T-helper 22 cell (primary cell): ENCODE measurements at places on chromosomes 1 and 21.

DNA sequence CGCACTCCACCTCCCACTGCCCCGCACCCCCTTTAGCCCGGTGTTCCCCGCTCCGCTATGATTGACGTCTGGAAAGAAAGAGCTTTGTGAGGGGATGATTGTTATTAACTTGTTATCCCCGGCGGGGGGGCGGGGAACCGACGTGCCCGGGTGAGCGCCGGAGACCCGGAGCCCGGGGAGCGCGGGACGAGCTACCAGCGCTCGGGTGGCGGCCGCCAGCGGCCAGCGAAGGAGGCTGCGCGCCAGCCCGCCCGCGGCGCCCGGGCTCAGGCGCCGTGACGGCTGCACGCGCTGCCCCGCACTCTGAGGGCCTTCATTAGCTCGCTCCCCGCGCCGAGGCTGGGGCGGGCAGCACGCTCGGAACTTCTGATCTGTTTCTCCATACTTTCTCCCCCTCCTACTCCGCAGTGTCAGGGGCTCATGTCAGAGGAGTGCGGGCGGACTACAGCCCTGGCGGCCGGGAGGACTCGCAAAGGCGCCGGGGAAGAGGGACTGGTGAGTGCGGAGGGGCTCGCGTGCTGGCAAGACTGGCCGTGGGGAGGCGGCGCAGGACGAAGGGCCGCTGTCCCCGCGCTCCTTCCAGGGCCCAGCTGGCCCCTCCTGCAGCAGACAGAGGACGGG lies 2.1 kb downstream of the LHX8 start:
- DNase-seq, result no peak

DNA sequence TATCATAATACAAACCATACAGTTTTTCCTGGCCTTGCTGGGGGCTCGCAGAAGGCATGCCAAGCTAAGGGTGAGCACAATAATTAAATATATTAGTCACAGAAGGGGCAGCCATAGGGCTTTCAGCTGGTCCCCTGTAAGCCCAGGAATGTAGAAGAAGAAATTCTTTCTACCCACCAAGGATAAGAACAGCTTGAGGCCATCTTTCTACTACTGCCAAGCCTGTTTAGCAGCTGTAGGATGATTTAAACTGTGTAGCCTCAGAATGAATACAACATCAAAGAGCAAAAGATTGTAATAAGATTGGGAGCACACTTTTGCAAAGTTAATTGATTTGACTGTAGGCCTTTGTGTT lies 171.5 kb downstream of the LRRC7 start:
- DNase-seq, result no peak

GRCh38 chr1:192552760-192553191 lies 22.8 kb upstream of the RGS1 start:
- DNase-seq, result no peak

GRCh38 chr1:247164694-247165093 lies 7.1 kb downstream of the ZNF124 start:
- no peak for DNase-seq

DNA sequence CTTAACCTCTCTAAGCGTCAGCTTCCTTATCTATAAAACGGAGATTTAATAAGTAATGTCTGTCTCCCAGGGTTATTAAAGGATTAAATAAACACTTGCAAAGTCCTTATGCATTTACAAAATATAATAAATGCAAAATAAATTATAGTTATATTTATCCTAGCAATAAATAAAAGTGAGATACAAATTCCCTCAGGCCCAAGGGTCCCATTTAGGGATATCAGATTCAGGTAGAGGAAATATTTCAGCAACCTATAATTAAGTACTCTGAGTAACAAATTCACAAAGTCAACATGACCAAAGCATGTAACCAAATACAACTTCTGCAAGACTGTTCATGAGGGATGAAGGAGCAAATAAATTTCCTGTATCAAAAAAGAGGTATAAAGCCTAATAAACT lies 17.9 kb downstream of the NVL start:
- no peak for DNase-seq

DNA sequence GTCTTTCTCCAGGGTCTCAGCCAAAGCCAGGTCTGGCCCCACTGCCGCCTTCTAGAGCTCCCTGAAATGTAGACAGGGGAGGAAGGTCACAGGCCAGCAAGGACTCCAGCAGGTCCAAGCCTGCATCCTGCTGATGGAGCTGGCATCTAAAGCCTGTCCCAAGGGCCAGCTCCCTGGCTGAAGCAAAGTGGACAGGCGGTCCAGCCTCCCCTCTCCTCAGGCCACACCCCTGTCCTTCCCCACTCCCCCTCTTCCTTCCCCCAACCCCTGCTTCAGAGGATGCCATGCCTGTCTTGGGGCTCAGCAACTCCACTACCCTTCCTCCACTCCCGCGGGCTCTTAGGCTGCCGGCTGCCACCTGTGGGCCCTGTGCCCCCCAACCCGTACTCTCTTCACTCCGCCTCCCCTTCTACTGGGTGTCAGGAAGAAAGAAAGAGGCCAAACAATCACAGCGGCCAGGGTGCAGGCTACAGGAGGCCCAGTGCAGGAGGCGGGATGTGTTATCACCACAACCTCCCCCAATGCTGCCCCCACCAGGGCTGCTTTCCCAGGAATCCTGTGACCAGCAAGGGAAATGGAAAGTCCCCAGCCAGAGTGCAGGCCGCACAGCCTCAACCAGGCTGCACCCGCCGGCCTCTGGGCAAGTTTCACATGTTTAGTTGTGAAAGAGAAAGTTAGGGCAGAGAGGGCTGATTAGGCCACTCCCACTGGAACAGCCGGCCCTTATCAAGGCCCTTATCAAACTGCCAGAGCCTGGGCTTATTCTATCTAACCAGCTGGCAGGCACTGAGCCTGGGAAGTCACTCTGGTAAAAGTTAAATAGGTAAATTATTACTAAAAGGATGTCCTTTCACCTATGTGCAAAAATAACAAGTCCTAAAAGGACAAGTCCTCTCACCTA lies 34.1 kb downstream of the ACOT7 start:
- DNase-seq, result peak; percentile 25

GRCh38 chr1:3711780-3712451 lies 40.3 kb upstream of the CCDC27 start:
- DNase-seq, result no peak

- peak; percentile 74 for DNase-seq
Observed at GRCh38 chr1:26287033-26287711, 7.3 kb downstream of the SH3BGRL3 start.

- no peak for DNase-seq
Observed at GRCh38 chr1:166875302-166875733, 746 bp downstream of the TADA1 start.

GRCh38 chr1:46187106-46187869 lies 10.9 kb downstream of the POMGNT1 start:
- DNase-seq, result no peak

GRCh38 chr1:209850342-209850979 lies 22.7 kb downstream of the UTP25 start:
- DNase-seq, result no peak

- no peak for DNase-seq
Observed at GRCh38 chr1:232367293-232367692, 262.6 kb downstream of the SIPA1L2 start.

GRCh38 chr1:95984798-95985374 lies 736.7 kb upstream of the PTBP2 start:
- DNase-seq, result no peak

GRCh38 chr1:38741341-38741740 lies 118.2 kb downstream of the RRAGC start:
- DNase-seq, result no peak

GRCh38 chr1:37537378-37537777 lies 16.7 kb downstream of the SNIP1 start:
- DNase-seq, result no peak

DNA sequence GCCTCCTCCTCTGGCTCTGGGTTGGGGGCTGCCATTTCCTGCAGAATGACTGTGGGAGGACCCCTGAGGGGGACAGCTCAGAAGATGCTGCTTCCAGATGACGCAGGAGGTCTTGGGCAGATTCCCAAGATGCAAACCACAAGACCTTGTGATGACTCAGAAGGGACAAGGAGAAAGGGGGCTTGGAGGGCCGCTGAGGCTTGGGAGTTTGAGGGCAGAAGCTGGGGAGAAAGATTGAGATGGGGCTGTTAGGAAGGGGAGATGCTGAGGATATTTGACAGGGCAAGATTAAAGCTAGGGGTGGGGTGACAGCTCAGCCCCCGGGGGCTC lies 7.5 kb downstream of the PTPRU start:
- no peak for DNase-seq

- no peak for DNase-seq
Observed at GRCh38 chr1:13783551-13783950, 83.6 kb downstream of the PRDM2 start.

GRCh38 chr1:19341201-19342061 lies 29.3 kb downstream of the SLC66A1 start:
- DNase-seq, result peak; percentile 41

DNA sequence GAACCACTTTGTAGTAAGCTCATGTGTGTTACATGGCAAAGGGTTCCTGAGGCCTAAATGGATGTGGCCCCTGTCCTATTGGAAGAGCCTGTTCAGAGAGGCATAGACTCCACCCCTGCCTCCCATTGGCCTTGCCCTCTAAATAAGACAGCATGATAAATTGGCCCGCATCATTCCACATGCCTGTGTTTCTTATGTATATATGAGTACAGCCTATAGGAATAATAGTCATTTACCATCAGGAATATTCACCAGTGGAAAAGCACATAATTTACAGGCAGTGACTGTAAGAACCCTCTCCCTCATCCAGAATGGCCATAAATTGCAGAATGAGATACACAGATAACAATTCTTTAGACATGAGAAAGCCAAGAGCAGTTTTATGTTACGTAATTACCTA lies 519.5 kb upstream of the DAB1 start:
- DNase-seq, result no peak

- DNase-seq, result no peak
Observed at GRCh38 chr1:109726728-109727373, 14.0 kb downstream of the GSTM3 start.

- no peak for DNase-seq
Observed at GRCh38 chr1:53728702-53729455, 10.1 kb downstream of the GLIS1 start.

DNA sequence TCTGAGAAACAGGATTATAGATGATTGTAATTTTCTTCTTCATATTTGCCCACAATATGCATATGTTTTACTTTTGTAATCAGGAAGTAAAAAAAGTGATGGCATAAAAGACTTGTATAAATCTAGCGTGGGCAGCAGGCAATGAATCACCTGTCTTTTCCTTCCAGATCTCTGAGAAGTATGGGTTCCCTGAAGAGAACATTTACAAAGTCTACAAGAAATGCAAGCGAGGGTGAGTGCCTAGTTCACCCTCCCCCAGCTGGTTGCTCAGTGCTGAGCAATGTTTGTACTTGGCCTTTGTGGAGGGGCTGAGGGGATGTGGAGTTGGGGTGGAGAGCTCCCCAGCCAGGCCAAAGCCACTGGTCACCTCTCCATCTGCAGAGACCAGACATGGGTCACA lies 30.7 kb downstream of the GRHL3 start:
- DNase-seq, result no peak

DNA sequence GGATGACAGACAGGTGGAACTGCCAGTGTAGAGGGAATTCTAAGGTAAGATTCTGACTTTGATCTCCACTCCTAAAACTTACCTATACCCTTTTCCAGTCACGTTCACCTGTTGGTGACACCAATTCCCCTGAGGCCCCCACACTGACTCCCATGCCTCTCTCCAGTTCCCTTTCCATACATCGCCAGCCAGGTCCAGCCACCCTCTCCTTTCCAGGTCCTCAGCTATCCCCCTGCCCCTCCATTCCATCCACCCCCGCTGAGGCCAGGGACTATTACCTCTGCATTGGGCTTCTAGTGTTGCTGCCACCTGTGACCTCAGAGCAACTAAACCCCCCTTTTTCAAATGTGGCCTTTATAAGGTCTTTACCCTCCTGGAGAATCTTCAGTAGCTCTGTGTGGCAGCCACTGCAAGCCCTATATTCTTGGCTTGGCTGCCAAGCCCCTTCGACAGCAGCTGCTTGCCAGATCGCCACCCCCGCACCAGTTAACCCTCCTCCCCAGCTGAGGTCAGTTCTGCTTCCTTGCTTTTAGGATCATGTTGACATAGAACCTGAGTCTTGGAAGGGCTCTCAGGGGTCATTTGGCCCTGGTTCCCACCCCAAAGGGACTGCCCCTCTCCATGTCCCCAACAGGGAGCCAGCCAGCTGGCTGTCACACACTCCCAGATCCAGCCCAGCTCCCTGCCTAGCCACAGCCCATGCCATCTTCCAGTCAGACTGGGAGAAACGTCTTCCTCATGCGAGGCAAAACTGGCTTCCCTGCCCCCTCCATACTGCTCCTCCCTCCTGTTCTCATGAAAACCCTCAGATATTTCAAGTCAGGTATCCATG lies 14.7 kb downstream of the CSF1 start:
- DNase-seq, result no peak

DNA sequence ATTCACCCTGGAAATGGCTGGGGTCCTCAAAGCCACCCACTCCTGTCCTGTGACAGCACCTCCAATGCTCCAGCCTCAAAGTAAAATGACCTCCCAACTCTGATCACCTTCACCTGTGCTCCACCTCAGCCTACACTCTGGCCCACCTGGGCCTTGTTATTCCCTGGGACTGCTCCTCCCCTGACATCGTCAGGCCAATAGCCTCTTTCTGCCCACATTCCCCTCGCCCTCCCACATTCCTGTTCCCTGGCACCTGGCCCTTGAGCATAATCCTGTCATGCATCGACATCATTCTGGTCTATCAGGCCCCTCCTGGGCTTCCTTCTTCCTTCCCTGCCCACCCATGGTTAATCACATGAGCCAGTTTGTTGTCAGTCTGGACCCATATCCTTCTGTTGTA lies 13.2 kb upstream of the BCAR3 start:
- DNase-seq, result no peak

DNA sequence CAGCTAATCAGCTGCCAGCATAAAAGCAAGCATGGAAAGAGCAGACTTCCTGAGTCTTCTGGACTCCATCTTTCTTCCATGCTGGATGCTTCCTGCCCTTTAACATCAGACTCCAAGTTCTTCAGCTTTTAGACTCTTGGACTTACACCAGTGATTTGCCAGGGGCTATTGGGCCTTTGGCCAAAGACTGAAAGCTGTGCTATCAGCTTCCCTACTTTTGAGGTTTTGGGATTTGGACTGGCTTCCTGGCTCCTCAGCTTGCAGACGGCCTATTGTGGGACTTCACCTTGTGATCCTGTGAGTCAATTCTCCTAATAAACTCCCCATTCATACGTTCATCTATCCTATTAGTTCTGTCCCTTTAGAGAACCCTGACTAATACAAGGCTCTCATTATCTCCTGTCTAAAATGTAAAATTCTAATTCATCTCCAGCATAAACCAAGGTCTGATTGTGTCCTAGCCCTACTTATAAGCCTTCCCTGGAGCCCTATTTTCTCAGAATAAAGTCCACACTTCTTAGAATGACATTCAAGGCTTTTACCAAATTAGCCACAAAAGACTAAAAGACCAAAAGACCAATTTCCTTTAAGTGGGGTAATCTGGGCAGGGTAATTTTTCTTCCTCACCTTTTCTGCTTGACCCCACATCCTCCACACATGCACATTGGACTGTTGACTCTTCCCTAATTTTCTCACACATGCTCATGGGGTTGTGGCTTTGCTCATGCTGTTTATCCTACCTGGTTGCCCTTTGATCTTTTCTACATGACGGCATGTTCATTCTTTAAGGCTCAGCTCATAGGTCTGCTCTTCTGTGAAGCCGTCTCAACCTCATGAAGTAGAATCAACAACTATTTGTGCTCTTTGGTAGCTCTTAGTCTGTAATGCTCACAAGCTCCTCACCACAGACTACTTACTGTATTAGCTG lies 18.1 kb upstream of the ENAH start:
- DNase-seq, result no peak

- DNase-seq, result no peak
Observed at GRCh38 chr1:213821175-213821942, 166.4 kb upstream of the PROX1 start.

- DNase-seq, result no peak
Observed at GRCh38 chr1:15706751-15707150, 22.6 kb downstream of the PLEKHM2 start.
